Muscle of leg (tissue), 16 donors: ENCODE measurements at places on chromosomes 16 and 17. TPM values are rescaled to one million over a fixed set of nuclear protein-coding genes. Genes with fewer than 3 reads are reported as not detected.

- DNase-seq, result no peak
Observed at GRCh38 chr17:3585826-3586225, 23.4 kb downstream of the TRPV1 start.

- no peak for DNase-seq
Observed at GRCh38 chr17:77845541-77846225, 112.8 kb upstream of the TNRC6C start.

CD300C gene
- 0.31 TPM for total RNA-seq

ANKRD40CL gene
- total RNA-seq, result not detected

DNA sequence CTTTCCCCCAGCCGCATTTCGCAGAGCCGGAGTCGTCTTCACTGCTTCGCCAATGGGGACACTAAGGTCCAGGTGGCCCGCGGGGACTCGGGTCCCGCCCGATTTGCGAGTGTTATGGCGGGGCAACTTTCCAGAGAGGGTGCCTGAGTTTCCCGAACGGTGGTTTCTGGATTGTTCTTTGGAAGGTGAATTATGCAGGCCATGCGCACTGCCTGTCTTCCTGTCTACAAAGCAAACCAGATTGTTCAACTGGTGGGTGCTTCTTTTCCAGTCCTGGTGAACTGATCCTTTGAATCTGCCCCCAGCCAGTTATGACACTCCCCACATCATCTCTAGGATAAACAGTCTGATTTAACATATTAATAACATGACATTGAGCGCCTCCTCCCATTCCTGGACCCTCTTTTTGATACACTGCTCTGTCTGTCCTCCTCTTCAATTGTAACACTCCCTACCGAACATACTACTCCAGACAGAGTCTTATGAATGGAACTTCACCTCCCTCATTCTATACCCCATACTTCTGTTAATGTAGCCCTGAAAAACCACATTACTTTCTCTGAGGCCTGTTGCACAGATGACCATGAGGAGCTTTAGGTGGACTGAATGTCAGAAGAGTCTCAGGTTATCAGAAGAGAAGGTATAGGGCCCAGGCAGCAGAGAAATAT, 159.0 kb downstream of the RAB11FIP4 start:
- peak; percentile 41 for DNase-seq

GRCh38 chr16:65070831-65071432, 50.9 kb downstream of the CDH11 start:
- DNase-seq, result peak; percentile 89

DNA sequence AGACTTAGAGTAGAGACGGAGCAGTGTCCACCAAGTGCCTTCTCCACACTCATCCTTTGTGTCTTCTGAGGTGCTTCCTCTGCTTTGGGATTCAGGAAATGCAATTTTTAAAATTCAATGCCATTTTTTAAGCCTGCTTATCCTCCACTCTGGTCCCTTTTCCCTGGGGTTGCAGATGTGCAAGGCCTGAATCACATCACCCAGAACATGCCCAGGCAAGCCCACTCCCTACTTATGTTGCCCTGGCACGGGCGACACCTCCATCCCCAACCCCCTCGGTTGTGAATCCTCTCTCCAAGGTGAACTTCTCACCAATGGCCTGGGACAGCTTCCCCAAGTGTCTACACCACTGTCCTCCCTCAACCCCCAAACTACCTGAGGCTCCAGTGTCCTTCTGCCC, 116.2 kb downstream of the C17orf67 start:
- no peak for DNase-seq

TNFRSF17 gene
- not detected for total RNA-seq

- peak; percentile 49 for DNase-seq
Observed at GRCh38 chr16:82242201-82242600, 72.2 kb upstream of the MPHOSPH6 start.

- DNase-seq, result no peak
Observed at GRCh38 chr17:70434536-70435490, 265.5 kb downstream of the KCNJ2 start.

ZNF423 gene
- 15.8 TPM for total RNA-seq

GRCh38 chr17:4156750-4157381, 13.9 kb downstream of the CYB5D2 start:
- DNase-seq, result no peak

DNA sequence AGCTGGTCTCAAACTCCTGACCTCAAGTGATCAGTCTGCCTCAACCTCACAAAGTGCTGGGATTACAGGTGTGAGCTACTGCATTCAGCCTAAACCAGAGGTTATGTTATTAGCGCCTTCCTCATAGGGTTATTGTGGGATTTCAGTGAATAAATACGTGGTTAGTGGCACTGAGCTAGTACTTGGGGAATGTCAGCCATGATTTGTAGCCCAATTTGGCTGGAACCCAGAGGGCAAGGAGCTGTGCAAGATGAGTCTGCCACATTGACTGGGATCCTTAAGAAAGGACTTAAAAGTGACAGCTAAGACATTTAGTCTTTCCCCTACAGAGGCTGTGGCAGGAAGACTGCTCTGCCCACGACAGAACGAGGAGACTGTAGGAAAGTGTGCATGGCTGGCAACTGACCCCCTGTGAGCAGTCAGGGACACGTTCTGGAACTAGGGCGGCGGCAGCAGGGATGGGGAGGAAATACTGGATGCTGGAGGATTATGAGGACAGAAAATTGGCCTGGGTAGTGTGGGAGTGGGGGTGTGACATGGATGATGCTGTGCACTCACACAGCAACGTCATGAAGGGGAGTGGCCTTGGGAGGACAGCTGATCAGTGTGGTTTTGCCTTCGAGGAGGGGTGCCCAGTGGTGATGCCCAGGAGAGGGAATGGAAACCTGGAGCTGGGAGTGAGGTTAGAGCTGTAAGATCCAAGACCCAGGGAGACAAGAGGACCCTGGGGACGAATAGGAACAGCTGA, 14.6 kb downstream of the ATP5PD start:
- peak; percentile 90 for DNase-seq

DNA sequence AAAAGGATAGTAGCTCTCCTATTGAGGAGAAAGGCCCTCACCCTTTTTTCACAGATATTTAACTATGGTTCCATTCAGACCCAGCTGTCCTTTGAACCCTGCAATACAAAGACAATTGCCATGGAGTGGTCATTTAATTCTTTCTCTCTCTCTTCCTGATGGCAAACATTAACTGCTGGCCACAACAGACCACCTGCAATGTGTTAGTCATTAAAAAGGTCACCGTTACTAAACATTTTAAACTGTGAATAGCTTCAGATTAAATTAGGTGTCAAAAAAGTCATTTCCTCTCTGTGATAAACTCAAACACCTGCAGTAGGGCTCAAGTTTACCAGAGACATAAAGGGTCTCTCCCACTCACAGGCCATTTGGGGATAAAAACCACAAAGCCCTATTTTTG, 697.2 kb downstream of the TOX3 start:
- DNase-seq, result no peak

FBXW10 gene
- 0.09 TPM for total RNA-seq

- no peak for DNase-seq
Observed at GRCh38 chr17:58391302-58391984, 25.9 kb downstream of the RNF43 start.
